ENCODE measurements at places on chromosomes 4 and X.

DNA sequence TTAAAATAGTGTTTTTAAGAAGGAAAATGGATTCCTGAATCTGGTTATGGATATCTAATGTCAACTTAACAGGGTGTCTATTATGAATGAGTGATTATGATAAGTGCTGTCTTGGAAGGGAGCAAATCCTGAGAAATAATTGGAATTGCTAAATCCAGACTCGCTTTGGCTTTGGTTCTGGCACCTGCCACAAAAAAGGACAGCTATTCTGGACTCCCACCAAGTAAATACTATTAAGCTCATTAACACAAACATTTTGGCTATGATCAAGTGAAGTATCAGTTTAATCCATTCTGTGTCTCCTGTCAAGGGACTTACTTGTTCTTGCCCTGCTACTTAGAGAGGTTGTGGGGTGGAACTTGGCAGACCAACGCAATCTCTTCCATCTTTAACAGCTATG is 403.7 kb downstream of the CENPC start:
- DNase-seq = no peak

DNA sequence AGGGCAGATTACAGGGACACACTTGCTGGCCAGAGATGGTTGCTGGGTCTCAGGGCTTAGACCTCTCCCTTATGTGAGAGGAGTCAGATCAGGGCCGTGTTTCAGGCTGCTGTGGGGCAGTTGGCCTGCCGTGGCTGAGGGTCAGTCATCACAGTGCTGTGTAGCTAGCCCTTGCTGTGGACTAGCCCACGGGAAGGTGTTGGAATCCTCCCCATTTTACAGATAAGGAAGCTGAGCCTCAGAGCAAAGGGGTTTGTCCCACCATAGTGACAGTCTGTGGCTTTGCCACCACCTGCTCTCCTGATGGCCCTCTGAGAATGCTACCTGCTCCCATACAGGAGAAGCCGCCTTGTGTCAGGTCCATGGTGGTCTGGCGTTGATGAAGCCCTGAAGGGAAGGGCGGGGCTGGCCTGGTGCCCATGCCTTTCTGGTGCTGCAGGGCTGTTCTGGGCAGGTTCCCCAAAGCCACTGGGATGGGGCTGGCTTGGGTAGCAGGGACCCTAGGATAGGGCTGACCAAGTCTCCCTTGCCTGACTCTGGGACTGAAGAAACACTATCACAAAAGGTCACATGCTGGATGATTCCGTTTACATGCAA is 2.4 kb upstream of the FAM53A start:
- no peak for DNase-seq

GRCh38 chr4:180398564-180398963 is 1844.6 kb upstream of the TENM3 start:
- no peak for DNase-seq

DNA sequence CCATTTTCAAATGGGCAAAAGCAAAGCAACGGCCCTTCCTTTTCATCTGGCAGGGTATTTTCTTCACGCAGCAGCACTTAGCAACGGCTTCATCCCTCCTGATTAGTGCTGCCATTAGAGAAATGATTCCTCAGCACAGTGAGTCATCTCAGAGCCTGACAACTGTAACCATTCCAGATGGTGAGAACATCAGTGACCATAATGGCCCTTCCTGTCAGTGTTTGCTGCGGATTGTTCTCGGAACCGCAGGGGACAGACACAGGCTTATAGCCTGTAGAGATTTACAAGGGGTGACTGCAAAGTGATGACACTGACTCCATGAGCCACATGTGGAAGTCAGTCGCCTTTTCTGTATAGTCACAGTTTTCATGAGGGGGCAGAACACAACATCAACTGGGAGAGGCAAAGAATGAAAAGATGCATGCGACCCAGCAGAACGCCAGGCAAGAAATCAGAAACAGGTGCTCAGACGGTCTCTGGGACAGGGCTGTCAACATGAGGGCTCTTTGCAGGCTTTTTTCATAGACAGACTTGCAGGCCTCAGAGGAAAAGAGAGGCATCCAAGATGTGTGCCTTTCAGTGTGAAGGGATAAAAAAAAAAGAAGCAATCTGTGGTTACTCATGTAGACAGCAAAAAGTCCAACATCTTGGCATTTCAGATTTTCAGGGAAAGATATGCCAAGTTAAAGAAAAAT is 69.9 kb upstream of the FBXW7 start:
- DNase-seq = no peak

GRCh38 chr4:6502747-6503465 is 30.5 kb upstream of the PPP2R2C start:
- no peak for DNase-seq

DNA sequence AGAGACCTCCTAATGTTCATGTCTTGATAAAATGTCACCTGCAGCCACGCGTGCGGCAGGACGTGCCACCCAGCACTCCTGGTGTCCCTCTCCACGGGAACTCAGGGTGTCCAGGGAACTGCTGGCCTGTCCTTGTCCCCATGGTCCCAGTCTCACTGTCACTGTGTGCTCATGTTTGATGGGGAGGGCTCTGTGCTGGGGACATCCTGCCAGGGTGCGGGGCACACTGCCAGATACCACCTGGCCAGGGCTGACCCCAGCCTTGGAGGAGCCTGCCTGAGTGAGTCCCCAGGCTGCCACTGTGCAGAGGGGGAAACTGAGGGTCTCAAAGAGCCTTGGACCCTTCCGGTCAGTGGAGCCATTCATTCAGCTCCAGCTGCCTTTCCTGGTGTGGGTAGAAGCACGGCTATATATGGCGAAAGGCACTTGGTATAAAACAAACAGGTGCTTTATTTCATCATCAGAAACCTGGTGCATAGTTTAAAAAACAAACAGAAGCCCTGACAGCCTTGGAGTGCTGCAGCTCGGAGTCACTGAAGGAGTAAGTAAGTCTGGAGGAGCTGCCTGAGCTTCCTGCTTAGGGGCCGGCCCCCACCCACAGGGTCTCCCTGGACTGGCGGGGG is 33.0 kb downstream of the NOP14 start:
- no peak for DNase-seq

- DNase-seq = no peak
Observed at GRCh38 chrX:9501362-9501761, 36.5 kb downstream of the TBL1X start.

- DNase-seq = no peak
Observed at GRCh38 chr4:67584496-67584895, 26.0 kb downstream of the STAP1 start.

DNA sequence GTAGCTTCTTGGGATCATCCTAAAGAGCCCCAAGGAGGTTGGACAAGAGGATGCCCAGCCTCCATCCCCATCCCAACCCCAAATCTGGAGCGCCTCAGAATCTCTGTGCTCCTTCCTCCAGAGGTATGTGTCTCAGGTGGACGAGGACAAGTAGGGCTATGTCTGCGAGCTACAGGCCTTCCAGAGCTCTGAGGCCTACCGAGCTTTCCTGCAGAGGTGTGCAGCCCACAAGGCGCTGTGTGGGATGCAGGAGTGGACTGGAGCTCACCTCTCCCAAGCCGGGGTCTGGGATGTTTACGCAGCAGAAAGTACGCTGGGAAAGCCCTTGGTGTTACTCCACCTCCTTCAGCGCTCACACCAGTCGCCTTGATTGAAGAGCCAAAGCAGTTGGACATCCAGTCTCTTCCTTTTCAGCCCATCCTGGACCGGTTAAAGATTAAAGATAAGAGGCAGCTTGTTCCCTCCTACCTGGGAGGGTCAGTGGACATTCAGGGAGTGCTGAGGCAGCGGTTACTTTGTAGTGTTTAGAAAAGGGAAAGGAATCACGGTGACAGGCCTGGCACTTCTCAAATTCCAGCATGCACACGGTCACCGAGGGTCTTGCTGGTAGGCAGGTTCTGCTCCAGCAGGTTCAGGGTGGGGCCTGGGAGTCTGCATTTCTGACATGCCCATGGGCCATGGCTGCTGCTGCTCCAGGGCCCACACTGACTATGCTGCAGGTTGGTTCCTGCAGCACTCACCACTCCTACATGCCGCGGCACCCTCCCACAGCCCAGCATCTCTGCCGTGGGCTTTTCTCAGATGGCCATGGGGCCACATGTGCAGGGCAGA is 29.5 kb upstream of the JAKMIP1 start:
- DNase-seq = no peak

GRCh38 chr4:4254199-4254598 is 6.2 kb upstream of the TMEM128 start:
- no peak for DNase-seq

DNA sequence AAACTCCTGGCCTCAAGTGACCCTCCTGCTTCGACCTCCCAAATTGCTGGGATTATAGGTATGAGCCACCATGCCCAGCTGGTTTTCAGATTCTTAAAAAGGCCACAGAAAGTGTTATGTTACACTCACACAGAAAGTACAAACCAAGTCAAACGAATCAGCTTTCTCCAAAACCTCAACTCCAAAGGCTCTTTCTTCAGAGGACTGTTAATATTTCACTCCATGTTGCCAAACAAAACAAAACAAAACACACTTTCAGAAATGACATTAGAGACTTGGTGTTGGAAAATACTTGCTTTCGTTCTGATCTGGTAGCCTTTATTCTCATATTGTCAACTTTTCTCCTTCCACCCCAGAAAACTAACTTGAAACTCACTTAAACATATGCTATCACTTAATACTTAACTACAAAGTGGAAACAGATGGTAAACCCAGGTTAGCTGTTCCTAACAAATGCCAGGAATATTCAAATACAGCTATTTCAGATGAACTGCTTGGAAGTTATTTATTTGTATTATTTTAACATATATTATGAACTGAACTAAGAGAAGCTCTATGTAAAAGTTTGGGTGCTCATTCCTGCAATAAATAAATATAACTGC is 34.7 kb downstream of the RLIM start:
- no peak for DNase-seq

GRCh38 chrX:12349201-12349600 is 210.9 kb downstream of the FRMPD4 start:
- DNase-seq = no peak

GRCh38 chr4:114272226-114272625 is 292.8 kb upstream of the ARSJ start:
- no peak for DNase-seq

DNA sequence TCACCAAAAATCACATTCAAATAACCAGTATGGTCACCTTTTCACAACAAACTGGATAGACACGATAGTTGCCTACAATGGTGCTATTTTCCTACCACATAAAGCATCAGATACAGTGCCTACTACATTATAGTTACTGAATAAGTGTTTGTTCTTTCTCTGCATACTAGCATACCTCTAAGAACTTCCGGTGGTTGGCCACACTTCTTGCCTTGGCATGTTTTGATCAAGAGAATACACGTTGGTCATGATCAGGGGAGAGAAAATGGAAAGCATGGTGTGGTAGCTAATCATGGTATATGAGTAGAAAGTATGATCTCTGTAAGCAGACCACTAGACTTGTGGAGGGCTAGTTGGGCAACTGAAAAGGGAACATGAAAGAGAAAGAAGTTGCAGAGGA is 322.8 kb upstream of the DIAPH2 start:
- no peak for DNase-seq

DNA sequence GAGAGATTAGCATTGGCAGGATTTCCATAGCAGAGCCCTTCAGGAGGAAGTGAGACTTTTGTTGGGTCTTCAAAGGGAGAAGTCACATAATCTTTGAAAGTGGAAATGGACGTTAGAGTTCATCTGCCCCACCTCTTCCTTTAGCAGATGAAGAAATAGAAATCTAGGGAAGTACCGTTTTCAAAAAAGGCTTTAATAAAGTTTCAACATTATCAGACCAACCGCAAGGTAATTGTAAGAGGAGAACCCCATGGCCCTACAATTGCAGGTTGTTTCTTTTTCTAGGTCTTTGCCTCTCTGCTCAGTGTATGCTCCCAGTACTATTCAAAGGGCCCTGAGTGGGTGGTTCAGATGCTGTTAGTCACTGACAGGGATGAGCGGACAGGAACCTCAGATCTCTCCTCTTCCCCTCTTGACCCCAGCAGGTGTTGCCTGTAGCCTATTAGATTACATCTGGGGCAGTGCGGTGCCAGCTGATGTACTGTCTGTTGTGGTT is 48.6 kb upstream of the AP1S2 start:
- no peak for DNase-seq

DNA sequence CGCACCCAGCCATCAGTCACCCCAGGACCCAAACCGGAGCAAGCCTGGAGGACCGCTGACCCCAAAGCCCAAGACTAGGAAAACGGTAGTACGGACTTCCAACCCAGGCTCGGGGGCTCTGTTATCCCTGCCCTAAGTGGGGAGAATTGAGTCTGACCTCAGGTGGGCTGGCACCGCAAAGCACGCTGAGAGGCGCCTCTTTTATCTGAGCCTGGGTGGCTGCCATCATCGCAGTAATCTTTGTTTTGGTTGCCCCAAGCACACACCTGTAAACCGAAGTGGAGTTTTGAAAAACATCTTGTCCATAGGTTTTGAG is 894 bp upstream of the SH3RF1 start:
- DNase-seq = no peak

- DNase-seq = no peak
Observed at GRCh38 chr4:174764105-174764729, 64.8 kb downstream of the GLRA3 start.

DNA sequence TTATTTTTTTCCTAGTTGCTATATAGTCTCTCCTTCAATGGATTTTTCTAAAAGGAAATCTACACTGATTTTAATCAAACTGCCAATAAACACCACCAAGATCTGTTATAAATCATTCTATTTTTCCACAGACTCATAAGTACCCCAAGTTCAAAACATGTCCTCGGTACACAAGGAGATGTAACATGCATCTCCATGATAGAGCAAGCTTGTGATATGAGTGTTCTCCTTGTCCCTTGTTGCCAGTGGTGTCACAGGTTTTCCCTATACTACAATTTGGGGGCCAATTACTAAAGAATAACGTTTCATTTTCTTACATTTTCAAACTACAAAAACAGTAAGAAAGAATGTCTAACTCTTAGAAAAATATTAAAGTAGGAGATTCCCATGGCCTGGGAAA is 491 bp downstream of the ARHGEF6 start:
- DNase-seq = no peak

DNA sequence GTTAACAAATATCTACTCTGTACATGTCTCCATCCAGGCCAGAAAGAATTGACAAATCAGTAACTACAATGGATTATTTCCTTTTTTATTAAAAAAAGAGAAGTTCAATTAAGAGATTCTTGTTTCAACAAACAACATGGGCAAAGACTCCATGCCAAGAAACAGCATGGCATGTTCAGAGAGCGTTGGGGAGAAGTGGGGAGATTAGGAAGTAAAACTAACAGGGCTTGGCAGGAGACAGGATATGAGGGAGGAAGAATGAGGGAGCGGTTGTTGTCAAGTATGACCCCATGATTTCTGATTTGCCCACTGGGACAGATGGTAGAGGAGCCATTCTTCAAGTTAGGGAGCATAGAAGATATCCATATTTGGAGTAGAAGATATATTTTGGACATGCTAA is 128.4 kb downstream of the RNF150 start:
- DNase-seq = no peak

Measured in T-cell (primary cell).